ENCODE measurements at places on chromosomes 5 and 9.

GRCh38 chr9:68603371-68603770, 62.7 kb upstream of the TMEM252 start:
- no peak for DNase-seq

DNA sequence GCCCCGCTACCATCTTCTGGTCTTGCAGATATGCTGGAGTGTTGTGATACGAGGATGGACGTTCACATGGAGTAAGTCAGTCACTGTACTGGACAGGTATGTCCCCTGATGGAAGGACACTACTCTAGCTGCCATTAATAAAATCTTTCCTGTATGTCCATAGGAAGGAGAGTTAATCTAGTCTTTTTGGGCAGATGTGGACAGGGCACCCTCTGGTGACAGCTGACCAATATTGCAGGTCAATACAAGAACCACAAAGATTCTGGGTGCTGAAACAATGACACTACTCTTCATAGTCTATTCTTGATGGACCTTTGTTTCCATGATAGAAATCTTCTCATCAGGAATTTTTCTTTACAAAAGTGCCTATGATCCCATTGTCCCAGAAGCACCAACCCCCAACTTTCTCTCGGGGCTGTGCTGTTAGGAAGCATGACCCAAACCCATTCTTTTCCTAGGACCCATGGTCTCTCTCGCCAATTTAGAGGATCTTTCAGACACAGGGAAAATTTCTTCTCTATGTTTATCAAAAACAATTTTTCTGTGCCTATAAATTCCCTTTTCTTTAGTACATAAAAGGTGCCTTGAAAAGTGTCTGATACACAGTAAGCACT, 376.9 kb downstream of the DTWD2 start:
- DNase-seq, result peak; percentile 38

DNA sequence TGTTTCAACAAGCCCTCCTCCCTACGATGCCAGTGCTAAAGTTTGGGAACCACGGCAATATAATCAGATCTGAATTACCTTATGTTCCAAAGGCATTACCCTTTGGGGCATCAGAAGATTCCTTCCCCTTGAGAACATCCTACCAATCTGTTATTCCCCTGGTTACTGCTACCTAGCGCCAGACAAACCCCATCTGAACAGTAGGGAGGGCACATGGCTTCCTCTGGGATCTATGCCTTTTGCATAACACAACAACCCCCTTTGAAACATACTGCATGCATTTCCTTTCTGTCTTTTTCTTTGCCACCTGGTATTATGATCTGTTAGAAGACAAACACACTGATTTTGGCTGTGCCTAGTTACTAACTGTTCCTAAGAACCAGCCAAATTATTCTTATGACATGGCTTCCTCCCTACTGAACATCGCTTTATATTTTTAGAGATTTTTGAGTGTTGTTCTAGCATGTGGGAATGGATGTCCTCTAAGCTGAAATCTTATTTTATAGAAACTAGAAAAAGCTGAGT, 103.9 kb upstream of the DAPK1 start:
- DNase-seq, result no peak

GRCh38 chr5:89399548-89399947, 516.6 kb upstream of the MEF2C start:
- no peak for DNase-seq

DNA sequence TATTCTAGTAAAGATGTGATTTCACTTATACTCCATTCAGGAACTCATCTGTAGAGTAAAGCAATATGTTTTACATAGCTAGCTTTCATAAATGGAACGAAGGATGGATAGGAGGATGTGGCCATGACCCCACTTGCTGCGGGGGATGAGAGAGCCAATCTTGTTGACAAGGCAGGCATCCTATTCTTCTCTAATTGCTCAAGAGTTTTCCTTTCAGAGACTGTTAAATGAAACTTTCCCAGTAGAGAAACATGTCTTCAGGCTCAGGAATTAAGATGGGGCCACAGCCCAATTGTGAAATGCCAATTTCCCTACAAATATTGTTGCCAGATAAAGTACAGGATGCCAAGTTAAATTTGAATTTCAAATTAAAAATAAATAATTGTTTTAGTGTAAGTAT, 196.2 kb upstream of the TUT7 start:
- DNase-seq, result no peak

DNA sequence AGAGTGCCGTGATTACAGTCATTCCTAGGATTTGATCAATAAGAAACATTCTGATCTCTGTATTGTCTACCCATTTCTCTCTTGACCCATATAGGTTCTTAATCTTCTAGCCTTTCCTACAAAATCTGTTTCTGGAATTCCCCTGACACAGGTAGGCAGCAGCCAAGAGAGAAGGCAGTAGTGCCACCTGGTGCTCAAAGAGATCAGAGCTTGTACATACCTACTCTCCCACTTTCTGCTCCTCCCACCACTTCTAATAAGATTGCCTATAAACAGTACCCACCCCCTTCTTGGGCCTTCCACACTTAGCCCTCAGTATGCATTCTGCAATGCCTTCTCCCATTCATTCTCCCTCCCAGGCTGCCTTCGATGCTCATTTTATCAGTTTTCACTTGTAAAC, 117.4 kb upstream of the RORB start:
- no peak for DNase-seq

- no peak for DNase-seq
Measured at GRCh38 chr9:99980598-99980997, 74.1 kb downstream of the STX17 start.

DNA sequence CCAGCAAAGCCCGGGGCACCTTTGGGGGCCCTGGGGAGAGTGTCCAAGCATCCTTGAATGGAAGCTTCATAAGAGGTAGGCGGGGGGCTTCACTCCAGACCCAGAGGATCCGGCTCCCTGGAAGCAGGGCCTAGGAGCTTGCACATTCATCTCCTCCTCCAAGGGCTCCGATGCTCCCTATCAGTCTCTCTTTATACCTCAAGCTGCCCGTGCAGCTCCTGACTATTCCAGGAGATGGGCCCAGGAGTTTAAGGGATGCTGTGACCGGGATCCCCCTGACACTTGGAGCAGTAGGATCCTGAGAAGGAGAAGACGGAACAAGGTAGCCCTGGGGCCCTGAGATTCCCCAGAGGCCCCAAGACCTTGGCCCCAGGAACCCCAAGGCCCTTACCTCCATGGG, 25.9 kb downstream of the CSF1R start:
- DNase-seq, result no peak

DNA sequence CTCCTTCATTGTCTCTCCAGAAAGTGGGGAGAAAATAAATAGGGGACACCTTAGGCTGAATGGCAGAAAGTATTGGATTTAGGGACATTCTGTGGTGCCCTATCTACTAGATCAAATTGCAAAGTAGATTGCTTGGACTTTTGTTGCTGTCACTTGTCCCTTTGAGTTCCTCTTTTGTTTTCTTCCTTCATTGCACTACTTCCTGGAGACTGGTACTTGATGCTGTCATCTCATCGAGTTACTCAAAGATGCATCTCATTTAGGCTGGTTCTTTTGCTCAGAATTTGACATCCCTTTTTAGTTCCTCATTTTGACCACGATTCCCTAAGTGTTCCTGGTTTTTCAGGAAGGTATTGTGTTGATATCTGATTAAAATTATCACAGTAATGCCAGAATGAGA, 137.6 kb downstream of the ADGRV1 start:
- no peak for DNase-seq

DNA sequence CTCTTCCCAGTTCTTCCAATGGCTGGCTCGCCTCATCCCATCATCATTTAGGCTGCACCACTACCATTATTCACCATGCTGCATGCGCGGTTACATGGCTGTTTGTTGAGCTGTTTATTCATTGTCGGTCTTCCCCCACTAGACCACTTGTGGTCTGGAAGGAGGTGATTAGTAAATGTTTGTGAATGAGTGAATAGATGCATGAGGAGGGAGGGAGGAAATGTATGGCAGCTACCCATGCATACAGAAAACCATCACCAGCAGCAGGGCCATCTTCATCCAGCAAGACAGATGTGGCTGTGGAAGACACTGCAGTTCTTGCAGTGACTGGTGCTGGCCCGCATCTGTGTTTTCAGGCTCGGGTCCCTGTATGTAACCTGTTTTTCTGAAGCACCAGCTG, 113.3 kb upstream of the SAP30L start:
- DNase-seq, result no peak

- no peak for DNase-seq
Measured at GRCh38 chr5:112382886-112383285, 36.2 kb downstream of the EPB41L4A start.

DNA sequence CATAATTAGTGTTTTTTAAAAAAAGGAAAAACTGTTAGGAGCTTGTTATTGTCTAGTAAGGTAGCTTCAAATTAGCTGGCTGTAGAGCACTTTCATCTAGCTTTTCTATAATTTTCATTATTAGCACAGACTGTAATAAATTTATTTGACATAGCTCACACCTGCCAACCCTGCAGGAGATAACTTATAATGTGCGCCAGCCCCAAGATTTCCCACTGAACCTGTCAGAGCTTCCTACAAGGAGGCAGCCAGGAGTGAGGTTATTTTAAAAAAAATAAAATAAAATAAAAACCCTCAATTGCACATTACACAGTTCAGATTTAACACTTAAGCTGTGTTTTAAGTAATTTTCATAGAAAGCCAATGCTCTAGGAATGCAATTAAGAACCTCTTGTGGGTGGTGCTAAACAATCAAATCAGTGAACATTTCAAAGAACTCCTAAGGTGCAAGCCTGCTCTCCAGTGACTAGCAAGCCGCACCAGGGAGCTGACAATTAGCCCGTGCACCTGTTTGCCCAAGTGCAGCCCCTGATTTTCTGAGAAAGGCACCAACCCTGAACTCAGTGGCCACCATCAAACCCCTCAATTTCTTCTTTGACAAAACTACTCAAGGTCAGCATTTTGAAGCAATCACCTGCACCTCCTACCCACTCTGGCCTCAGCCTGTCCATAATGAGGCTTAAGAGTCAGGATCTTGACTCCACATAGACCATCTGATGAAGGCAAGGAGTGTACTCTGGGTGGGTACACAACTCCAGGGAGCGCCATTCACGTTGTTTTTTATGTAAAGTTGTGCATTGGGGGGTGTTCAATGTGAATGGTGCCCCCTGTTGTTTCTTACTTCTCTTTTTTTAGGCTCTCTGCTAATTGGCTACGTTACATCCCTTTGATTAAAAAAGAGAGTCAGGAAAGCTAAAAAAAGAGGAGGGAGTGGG, 385.3 kb upstream of the WWC1 start:
- DNase-seq, result no peak

DNA sequence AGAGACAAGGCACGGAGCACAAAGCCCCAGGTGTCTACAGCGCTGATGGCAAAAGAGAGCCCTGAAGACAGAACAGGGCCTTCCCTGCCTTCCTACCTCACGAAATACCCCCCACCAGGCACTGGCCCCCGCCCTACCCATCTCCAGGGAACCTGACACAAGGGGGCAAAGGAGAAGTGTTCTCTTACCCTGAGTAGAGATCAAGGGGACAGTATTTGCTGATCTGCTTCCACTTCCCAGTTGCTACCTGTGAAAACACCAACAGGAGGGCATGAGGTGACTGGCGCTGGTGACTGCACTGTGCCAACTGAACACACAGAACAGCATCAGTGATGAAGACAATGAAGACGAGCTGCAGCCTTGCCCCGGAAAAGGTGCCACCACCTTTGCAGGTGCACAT, 27.4 kb downstream of the IPPK start:
- DNase-seq, result no peak

DNA sequence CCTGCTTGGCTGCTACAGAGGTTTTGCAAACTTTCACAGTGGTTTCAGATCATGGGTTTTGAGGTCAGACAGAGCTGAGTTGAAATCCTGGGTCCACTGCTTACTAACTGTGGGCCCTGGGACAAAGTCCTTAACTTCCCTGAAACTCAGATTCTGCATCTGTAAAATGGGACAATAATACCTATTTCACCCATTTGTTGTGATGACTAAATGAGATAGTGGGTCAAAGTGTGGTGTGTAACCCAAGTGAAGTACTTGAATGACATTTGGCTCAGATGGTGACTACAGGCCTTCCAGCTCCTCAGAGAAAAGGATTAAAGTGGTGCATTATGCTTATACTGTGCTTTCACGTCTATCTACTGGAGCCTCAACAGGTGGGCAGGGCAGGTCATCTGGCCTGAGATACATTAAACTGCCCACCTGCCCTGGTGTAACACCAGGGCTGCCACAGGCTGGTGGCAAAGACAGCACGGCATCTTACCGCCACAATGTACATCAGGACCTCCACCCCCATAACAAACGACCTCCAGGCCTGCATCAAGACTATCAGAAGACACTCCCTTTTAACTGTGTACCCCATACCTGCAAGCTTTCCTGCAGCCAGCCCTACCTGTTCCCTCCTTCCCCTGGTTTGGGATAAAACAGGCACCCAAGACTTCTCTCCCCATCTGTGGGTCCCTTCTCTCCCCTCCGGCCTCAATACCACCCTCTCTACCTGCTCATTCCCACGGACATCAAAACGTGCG, 846 bp upstream of the TRAF1 start:
- no peak for DNase-seq

DNA sequence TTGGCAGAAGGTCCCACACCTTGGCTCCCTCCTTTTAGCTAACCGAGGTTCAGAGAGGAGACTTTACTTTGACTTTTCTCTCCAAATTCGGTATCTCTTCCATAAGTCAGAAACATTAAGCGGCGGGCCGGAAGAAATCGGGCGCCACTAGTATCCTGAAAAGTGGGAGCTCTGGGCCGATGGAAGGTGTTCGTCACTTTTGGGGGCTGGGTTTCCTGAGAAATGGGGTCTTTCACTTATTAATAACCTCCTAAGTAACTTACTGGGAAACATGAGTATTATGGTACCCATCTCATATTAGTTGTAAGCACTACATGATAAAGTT, 716 bp downstream of the STX17 start:
- no peak for DNase-seq

GRCh38 chr9:32578976-32579375, 6.0 kb upstream of the NDUFB6 start:
- DNase-seq, result no peak

- DNase-seq, result no peak
Measured at GRCh38 chr5:102664616-102665335, 90.3 kb upstream of the PAM start.

GRCh38 chr5:72499730-72500129, 7.5 kb downstream of the ZNF366 start:
- no peak for DNase-seq

GRCh38 chr9:28234133-28234893, 661.0 kb upstream of the C9orf72 start:
- peak; percentile 58 for DNase-seq

DNA sequence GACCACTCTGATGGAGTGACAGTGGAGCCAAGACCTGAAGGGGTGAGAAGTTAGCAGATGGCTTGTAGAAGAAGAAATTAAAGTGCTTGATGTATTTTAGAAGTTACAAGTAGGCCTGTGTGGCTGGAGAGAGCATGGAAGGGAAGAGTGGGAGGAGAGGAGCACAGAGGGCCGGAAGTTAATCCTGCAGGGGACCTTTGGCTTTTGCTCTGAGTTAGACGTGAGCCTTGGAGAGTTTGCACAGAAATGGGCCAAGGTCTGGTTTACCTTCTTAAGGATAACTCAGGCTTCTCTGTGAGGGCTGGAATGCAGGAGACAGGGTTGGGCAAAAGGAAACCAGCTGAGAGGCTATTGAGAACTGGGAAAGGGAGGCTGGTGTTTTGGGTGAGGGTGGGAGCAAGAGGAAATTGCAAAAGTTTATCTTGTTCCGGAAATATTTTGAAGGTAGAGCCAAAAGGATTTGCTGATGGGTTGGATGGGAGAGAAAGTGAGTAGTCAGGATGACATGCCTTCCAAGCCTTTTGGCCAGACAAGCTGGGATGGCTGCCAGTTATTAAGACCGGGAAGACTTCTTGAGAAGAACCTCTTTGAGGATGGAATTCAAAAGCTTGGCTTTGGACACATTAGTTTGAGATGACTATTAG, 17.5 kb upstream of the F2RL1 start:
- peak; percentile 91 for DNase-seq
